ENCODE measurements at places on chromosomes 5 and 9.

DNA sequence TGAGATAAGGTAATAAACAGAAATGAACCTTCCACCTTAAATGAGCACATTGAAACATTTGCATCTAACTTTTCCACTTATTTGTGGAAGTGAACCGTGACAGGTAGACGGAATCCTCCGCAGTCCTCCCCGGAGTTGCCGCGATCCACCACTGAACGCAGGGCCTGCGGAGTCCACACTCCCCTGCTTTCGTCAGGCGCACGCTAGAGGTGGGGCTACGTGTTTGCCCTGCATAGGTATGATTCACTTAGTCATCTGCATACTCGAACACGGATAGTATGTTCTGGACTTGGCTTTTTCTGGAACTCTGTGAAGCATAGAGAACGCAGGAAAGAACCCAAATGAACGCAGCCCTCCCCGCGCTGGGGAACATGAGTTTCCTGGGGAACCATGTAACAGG lies 272.8 kb upstream of the IRX4 start:
- no peak for DNase-seq

- DNase-seq: no peak
Measured at GRCh38 chr5:148963664-148964063, 99.2 kb downstream of the SH3TC2 start.

DNA sequence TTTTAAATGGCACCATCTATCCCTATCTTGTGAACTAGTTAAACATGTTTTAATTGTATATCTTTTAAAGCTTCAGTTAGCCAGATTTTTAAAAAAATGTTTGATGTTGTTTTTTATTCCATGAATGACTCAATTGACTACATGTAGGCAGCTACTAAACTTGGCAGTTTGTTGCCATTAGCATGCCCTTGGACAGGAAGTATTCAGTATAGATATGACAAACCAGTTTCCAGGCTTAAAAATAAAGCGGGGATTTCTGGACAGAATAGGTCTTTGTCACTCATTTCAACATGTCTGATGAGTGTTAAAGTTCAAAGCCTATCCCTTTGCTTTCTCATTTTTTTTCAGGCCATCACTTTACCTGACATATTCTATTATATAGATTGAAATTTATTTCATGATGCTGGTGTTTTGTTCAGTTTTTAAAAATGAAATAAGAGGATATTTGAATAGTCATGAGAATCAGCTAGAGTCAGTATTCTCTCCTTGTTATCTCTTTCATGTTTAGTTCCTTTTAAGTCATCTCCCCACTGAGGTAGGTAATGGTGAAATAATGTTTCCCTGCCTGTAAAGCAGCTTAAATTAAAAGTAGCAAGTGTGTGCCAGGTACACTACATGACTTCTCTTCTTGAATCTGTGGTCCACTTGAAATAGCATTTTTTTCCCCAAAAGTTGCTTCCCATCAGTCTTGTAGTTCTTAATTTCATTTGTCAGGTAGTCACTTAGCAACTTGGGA lies 11.9 kb downstream of the TNFAIP8 start:
- no peak for DNase-seq

DNA sequence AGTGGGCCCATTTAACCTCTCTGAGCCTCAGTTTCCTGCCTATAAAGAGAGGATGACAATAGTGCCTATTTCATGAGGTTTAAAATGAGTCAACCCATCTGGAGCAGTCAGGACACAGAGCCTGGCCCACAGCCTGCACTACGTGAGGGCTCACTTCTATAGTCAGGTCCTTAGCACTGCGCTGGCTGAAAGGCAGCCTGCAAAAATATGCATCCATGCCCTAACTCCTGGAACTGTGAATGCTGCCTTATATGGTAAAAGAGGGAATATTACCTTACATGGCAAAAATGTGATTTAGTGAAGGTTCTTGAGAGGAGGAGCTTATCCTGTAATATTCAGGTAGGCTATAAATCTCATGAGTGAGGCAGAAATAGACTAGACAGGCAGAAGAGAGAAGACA lies 98.5 kb downstream of the GABBR2 start:
- no peak for DNase-seq

DNA sequence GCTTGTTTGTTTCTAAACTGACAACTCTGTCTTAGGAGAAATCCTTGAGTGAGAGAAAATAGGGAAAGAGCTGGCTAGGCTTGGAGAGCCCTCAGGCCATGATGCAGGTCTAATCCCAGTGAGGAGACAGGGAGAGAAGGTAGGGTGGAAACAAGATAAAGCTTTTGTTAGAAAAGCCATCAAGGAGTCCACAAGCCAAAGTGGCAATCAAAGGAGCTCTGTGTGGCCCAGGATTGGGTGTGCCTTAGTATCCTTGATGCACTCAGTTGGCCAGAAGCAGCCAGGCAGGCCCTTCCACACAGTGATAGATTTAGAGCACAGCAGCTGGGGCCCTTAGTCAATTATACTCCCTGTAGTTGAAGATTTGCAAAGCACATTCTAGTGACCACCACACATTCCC lies 73.9 kb downstream of the ALDH7A1 start:
- no peak for DNase-seq

DNA sequence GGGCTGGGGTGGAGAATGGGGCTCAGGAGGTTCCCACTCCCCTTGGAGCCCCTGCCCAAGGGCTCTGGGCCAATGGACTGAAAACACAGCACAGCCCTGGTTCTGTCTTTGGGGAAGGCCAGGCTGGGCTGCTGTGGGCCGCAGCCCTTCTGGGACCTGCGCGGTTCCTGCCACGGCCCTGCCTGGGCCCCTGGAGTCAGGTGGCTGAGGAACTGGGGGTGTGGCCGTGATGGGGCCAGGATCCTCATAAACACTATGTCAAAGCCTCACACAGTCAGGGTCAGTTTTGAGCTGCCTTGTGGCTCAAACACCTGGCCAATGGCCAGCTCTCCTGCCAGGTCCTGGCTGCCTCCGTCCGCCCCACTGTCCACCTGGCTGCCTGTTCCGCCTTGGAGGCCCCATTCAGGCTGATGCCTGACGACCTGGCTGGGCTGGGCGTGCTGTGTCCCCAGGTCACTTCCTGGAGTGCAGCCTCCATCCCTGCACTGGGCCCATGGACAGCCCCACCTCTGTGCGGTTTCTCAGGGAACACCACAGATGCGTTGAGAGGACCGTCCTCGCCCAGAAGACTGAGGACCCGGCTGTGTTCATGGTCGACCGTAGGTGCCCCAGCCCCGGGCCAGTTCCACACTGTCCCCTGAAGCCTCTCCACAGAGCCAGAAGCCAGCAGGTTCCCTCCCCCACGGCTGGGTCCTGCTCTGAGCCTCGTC lies 27.5 kb downstream of the PAEP start:
- no peak for DNase-seq

GRCh38 chr9:71928806-71929205 lies 17.4 kb downstream of the C9orf85 start:
- DNase-seq: no peak

DNA sequence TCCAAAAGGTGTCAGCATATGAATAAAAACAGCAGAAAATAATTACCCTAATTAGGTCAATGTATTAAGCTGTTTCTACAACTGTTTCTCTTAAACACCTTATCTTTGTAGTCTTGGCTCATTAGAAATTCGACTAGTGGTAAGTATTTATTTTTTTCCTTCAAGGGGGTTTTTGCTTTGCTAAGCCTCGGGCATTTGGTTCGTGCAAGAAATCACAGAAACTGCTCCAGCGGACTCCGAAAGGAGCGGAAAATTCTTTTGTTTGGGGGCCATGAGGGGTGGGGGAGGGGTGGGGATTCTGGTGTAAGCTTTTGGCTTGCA lies 757 bp downstream of the ZBED3 start:
- no peak for DNase-seq

DNA sequence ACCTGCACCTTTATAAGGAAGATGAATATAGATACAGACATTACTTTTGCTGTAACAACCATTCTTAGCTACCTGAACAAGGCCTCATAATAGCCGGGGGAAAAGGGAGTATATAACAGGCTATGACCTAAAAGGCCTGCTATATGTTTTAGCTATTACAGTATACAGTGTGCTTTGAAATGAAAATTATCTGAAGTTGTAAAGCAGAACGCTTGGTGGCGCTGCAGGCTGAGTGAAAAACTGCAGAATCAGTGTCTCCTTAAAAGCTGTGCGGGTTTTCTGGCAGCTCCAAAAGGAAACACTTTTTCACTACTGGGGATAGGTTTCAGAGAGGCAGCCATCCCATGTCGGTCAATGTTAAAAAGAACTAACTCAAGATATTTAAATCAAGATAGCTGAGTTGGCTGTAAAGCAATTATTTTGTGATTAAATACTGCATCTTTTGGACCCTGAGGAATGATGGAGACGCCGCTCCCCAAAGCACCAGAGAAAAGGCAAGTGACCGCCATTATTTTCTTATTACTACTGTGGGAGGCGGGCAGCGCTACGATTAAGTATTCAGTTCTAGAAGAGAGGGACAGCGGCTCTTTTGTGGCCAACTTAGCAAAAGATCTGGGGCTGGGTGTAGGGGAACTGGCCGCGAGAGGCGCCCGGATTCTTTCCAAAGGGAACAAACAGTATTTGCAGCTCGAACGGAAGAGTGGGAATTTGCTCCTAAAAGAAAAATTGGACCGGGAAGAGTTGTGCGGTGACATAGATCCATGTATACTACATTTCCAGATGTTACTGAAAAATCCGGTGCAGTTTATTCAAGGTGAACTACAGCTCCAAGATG lies 5.9 kb downstream of the PCDHB6 start:
- no peak for DNase-seq

DNA sequence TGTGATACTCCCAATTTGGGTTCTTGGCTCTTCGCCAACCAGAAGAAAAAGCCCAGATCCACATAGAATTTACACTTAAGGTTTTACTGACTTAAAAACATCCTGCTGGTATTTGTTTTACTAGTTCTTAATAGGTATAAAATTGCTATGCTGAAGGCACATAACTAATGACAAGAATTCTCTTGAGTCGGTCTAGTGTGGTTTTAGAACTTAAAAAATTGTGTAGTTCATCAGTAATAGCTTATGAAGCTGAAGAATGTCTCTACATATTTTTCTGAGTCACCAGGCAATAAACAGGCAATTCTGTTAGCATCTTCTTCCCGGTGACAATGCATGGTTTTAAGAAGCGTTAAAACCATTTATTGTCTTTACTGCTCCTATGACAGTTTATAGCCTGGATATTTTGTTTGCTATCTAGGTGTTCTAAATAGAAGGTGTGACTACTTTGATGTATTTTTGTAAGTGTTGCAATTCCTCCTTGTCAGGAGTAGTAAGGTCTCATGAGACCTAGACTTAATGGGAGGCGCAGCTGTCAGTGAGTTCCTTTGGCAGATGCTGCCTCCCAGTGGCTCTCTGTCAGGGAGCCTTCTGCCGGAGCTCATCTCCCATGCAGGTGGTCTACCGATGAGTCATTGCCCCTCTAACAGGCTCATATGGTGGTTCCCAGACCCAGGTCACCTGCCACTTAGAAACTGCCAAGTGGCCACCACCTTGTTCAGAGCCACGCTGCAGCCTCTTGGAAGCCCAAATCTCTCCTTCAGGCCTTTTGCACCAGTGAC lies 173.8 kb downstream of the MAST4 start:
- no peak for DNase-seq

GRCh38 chr9:84278130-84278529 lies 62.4 kb downstream of the SLC28A3 start:
- DNase-seq: no peak

- no peak for DNase-seq
Measured at GRCh38 chr5:77629509-77630113, 8.9 kb downstream of the OTP start.

DNA sequence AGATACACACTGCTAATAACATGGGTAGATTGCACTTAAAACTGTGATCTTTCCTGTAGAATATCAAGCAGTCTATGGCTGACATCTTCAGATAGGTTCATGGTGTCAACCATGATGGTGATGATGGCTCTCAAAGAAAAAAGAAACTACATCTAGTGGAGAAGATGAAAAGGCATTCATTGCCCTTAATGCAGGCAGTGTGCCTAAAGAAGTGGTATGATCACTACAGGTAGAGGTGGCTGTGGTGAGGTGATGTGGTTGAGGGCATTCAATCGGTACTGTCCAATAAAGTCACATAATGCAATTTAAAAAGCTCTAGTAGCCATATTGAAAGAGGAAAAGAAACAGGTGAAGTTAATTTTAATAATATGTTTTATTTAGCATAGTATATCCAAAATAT lies 3.1 kb upstream of the IFNB1 start:
- no peak for DNase-seq

GRCh38 chr9:87722393-87723088 lies 3.4 kb upstream of the CTSL start:
- DNase-seq: no peak

DNA sequence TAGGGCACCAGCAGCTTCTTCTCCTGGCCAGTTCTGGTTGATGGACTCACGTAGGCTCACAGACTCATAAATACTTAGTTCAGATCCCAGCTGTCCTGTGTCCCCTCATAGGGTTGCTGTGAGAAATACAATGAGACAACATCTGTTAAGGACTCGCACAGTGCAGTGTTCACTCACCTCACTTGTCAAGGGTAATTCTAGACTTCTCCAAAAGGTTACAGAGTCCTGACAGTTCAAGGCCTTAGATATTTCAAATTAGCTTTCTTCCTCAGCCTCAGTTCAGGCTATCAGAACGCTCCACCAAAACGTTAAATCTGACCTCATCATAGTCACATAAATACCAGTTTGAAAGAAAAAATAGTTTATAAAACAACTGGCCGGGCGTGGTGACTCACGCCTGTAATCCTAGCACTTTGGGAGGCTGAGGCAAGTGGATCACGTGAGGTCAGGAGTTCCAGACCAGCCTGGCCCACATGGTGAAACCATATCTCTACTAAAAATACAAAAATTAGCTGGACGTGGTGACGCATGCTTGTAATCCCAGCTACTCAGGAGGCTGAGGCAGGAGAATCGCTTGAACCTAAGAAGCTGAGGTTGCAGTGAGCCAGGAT lies 106.3 kb downstream of the UGCG start:
- no peak for DNase-seq

DNA sequence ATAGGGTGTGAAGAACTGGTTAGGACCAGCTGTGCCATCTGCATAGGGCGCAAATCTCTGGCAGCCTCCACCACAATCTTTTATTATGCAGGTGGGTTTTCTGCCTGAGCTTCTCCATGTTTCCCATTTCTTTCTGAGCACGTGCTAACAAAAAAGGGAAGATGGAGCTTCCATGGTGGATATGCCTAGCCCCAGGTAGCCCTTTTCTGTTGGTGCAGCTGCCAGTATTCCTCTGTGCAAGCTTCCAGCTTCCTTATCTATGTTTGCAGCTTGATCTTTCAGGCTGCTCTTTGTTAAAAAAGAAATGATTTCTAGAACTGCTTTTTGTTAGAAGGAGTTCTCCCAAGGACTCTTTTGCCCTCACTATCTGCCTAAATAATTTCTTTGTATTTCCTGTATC lies 95.0 kb upstream of the EPB41L4A start:
- no peak for DNase-seq

GRCh38 chr5:62257020-62257367 lies 49.0 kb upstream of the KIF2A start:
- no peak for DNase-seq

- DNase-seq: no peak
Measured at GRCh38 chr5:161314033-161314432, 232.5 kb downstream of the GABRB2 start.

DNA sequence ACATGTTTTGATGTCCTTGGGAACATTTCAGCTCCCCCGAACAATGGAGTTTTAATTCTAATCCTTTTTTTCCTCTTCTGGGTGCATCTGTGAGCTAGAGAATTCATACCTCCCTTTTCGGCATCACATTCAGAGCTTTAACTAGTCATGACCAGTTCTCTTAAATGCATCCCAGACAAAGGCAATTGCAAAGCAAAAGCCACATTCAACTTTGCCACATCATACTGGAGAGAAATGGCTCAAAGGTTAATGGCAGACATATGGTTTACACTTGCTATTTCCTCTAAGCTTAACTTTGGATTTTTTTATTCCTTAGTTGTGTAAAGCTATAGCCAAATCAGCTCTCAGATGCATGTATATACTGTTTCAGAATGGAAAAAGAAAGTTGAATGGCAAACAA lies 153.3 kb downstream of the ESM1 start:
- DNase-seq: no peak

- no peak for DNase-seq
Measured at GRCh38 chr5:87300744-87301143, 33.1 kb downstream of the RASA1 start.
